Fibroblast of mammary gland (primary cell): ENCODE measurements at places on chromosomes 3 and 15.

DNA sequence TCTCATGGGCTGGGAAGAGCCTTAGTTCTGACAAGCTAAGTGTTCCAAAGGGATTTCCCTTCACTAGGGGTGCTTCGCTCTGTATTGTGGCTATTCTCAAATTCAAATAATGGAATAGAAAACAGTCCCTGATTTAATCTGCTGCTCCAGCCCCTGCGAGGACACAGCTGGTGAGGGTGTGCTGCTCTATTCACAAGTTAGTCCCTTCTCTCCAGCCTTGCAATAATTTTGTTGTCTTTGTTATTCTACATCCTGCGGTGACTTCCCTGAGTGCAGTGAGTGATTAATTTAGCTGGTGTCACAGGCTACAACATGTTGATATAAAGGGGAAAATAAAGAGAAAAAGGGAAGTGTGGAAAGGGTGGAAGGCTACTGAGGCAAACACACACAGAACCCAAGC lies 180.5 kb upstream of the VEPH1 start:
- DNase-seq = no peak

DNA sequence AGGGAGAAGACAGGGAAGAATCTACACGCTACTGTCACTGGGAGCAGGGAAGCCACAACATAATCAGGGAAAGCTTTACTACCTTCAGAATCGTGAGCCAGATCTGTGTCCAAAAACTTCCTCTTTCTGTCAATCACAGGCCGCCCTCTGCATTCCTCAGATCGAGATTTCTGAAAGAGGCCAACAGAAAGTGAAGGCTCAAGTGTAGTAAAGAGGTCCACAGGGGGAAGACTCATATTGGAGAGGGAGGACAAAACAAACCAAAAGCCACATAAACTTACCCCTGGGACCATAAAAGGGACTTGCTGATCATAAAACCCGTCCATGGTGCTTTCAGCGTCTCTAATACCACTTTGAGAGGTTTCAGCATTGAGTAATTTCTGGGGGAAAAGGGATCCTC lies 3.3 kb downstream of the ETV5 start:
- no peak for DNase-seq

DNA sequence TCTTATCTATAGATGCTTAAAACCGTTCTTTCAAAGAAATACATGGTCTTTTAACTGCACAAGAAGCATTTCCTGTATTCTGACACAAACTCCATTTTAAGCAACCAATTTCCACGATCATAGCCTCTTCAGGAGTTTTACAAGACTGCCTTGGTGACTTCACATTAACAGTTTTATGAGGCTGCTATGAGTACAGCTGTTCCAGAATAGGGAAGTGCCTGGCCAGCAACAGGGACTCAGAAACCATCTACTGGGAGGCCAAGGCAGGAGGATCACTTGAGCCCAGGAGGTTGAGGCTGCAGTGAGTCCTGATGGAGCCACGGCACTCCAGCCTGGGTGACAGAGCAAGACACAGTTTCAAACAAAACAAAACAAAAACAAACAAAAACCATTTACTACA lies 78.4 kb downstream of the B3GNT5 start:
- DNase-seq = no peak

GRCh38 chr15:47404877-47405276 lies 312.4 kb upstream of the SEMA6D start:
- DNase-seq = no peak

DNA sequence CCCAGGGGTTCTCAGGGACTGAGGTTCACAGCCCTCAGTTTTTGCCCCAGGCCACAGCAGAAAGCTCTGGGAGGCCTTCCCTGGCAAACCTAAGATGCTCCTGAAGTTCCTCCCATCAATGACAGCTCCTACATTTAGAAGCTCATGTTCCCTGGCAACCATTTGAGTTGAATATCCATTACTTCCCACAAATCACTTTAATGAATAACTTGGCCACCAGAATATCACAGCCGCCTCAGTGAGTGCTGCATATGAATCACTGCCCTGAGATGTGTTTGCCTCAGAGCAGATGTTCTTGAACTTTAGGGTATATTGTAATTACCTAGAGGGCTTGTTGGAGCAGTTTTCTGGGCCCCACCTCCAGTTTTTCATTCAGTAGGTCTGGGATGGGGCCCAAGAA lies 27.4 kb downstream of the SLCO2A1 start:
- peak; percentile 80 for DNase-seq

- DNase-seq = peak; percentile 35
Measured at GRCh38 chr3:23663661-23664186, 142.0 kb upstream of the UBE2E1 start.

- peak; percentile 91 for DNase-seq
Measured at GRCh38 chr3:70982700-70983140, 600.8 kb downstream of the FOXP1 start.

GRCh38 chr3:127174284-127174683 lies 18.6 kb upstream of the PRR23E start:
- no peak for DNase-seq

- DNase-seq = no peak
Measured at GRCh38 chr15:89099968-89100367, 11.7 kb downstream of the ABHD2 start.

GRCh38 chr15:33852094-33852493 lies 116.2 kb upstream of the CHRM5 start:
- no peak for DNase-seq

GRCh38 chr3:139909811-139910210 lies 25.2 kb upstream of the CLSTN2 start:
- no peak for DNase-seq

GRCh38 chr15:97708252-97708651 lies 252.3 kb upstream of the ARRDC4 start:
- no peak for DNase-seq

DNA sequence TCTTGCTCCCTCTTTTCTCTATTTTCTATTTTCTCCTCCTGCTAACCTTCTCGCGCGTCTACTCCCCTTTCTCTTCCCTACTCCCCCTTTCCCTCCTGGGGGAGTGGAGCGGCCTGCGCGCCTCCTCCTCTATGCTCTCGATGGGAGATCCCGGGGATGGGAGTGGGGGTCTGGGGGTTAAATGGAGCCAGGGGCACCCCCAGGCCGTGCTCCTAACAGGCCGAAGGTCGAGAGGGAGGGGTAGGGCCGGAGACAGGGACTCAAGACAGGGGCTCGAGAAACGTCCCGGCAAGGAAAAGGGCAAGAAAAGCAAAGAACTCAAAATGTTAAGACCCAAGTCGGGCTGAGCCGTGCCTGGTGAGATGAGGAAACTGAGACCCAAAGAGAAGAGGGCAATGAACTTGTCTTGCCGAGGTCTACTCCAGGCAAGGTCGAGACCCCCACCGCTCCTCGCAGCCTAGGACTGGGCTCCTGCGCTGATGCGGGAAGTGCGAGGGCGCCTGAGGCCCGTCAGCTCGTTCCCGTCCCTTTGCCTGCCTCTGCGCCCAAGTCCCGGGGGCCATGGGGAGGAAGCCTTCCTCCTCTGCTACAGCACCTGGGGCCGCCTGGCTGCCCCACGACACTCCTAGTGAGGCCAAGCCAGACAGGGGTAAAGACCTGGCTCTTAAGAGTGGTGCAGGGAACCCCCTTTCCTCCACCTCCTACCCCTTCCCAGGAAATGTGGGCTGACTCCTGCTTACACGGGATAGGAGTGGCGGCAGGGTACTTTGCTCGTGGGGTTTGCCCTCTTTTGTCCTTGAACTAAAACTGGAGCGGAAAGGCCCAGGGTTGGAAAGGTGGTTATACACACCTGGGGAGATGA lies 770 bp upstream of the MEGF11 start:
- no peak for DNase-seq

GRCh38 chr15:26772154-26773066 lies at the start of gene GABRB3:
Gene GABRB3 (minus strand): TSS chr15:26773066.
- no peak for DNase-seq

GRCh38 chr15:74328331-74329056 lies 39.0 kb downstream of the CYP11A1 start:
- DNase-seq = no peak

GRCh38 chr15:28107111-28107903 lies 8.2 kb upstream of the OCA2 start:
- DNase-seq = peak; percentile 22

DNA sequence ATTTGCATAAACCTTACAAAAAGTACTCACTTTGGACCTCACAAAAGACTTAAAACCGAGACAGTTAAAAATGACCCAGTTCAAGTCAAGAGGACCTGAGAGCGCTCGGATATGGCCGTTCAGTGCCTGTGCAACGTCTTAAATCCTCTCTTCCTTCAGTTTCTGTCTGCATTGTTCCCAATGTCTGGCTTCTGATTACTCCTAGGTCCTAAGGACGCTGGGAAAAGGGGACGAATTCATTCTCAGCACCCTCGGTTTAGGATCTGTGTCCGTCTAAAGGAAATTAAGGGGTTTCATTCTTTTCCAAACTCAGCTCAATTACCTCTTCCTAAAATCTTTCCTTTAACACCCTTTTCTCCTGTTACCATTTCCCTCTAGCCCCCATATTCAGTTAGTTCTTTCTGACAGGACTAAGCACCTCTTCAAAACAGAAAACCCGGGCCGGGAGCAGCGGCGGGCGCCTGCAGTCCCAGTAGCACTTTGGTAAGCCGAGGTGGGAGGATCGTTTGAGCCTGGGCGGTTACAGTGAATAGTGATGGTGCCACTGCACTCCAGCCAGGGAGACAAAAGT lies 970 bp downstream of the DPPA4 start:
- peak; percentile 15 for DNase-seq

- DNase-seq = no peak
Measured at GRCh38 chr3:134643150-134643675, 7.6 kb downstream of the KY start.

- no peak for DNase-seq
Measured at GRCh38 chr15:90840954-90841353, 27.4 kb upstream of the FURIN start.

DNA sequence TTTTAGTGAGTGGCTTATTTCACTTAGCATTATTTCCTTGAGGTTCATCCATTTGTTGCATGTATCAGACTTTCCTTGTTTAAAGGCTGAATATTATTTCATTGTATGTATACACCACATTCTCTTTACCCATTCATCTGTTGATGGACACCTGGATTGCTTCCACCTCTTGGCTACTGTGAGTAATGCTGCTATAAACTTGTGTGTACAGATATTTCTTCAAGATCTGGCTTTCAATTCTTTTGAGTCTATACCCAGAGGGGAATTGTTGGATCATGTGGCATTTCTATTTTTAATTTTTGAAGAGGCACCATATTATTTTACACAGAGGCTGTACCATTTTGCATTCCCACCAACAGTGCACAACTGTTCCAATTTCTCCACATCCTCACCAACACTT lies 313.5 kb downstream of the RPLP1 start:
- no peak for DNase-seq

DNA sequence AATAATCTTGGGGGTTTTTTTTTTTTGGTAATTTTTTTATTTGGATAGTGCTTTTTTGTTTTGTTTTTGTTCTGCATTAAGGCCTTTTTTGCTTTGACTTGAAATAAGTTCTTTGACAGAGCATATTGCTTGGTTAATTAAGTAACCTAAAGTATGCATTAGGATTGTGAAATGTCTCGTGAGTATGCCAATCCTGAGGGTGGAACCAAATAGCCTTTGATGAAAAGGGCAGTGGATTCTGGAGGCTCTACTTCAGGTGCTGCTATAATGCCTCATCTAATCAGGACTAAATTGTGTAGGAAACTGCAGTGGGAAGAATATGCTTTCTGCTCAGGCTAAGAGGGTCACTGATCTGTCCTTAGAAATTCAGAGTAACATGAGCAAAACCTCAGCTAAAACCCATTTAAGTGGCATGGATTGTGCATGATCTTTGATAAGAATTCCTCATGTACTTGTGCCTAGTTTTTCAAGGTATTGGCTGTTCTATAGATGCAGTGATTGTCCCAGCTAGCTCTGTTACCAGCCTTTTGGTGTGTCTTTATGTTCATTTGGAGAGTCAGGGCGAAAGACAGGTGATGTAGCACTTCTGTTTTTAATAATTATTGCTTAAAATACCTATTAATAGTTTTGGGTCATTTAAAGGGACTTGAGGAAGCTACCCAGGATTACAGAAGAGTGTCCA lies 15.4 kb downstream of the CDV3 start:
- no peak for DNase-seq

- DNase-seq = no peak
Measured at GRCh38 chr3:30078736-30079135, 527.7 kb upstream of the TGFBR2 start.

- no peak for DNase-seq
Measured at GRCh38 chr3:133797396-133798105, 8.1 kb upstream of the SRPRB start.

GRCh38 chr3:195259154-195259474 lies 11.8 kb downstream of the XXYLT1 start:
- DNase-seq = peak; percentile 75

DNA sequence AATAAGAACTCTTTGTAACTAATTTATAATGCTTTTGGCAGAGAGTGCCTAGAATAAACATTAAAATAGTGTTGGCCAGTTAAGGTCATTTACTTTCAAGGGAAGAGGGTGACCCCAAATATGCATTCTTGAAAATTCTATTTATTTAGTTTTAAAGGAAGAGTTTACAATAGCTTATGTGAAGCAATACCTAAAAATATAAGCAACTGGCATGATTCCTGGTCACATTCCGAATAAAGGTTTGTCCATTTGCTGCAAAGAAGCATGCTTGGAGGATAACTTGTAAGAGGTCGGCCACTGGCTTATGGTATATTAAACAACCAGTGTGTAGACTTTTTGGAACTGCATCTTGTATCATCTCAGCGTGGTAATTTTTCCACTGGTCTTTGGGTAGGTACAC lies 10.2 kb downstream of the MITF start:
- DNase-seq = no peak

- DNase-seq = no peak
Measured at GRCh38 chr15:93185796-93186195, 96.8 kb upstream of the RGMA start.

DNA sequence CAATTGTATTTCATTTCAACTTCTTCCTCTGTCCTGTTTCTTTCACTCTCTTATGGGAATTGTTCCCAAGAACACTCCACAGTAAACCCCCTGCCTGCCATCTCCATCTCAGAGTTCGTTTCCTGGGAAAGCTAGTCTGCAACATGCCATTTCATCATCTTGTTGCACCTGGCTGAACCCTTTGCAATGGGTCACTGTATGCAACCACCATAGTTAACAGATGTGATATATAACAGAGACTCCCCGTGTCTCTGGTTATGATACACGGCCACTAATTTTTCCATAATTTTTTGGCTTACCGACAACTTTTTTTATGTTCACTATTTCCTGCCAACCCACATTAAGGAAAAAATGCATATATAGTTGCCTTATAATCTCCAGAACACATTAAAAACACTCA lies 95.5 kb downstream of the CHST2 start:
- DNase-seq = no peak

- peak; percentile 21 for DNase-seq
Measured at GRCh38 chr15:39588531-39589192, 7.8 kb downstream of the THBS1 start.
